ENCODE measurements at places on chromosomes 11 and 22.

DNA sequence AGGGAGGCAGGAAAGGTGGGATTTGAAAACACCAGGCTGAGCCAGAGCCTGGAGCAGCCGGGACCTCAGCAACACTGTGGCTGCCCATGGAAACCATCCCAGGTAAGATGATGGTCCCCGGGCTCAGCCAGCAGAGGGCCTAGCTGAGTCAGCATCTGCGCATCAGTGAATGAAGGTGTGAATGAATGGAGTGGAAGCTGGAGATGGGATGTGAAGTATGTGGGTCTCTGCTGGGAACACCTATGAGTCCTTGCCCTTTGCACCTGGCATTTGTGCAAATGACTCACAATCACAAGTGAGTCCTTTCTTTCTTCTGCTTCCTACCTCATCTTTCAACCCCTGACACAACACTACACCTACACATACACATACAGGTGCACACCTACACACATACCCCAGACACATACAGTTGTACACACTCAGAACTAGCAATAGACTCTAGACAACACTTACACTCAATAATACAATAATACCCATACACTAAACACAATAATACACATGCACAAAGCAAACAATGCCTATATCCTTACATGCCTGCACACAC, 62.8 kb upstream of the PRDM11 start:
- DNase-seq = no peak

- DNase-seq = no peak
Measured at GRCh38 chr22:43110444-43110926, at the start of gene BIK. TSS of gene BIK (plus strand) at chr22:43110750. CDS start at chr22:43124023, 13,273 bp downstream.

DNA sequence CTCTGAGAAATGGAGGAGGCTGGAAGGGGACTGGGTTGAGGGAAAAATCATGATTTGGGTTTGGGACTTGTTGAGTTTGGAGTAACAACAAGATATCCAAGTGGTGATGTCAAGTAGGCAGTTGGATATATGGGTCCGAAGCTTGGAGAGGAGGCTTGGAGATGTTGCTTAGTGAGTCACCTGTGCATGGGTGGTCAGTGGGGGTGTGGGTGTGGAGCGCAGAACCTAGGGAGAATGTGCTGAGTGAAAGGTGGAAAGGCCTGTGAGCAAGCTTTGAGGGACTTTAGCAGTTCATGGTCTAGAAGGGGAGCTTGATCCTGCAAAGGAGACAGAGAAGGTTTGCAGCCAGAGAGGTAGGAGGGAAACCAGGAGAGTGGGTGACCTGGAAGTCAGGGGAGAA, 38.2 kb downstream of the PRDM11 start:
- no peak for DNase-seq

DNA sequence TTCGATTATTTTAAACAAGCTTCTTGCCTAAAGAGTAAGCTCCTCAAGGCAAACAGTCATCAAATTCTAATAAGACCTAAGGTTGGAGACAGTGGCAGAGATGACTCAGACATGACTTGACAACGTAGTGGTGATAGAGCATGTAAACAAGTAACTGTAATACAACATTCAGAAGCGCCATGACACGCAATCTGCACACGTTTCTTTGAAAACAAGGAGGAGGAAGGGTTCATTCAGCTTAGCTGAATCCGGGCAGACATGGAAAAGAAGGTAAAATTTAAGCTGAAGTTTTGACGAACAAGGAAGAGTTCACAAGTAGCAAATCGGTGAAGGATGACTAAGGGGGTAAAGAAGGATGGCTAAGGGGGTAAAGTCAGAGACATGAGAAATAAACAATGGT, 152.4 kb upstream of the ZC3H12C start:
- DNase-seq = no peak

GRCh38 chr22:33476716-33477115, 418.5 kb upstream of the SYN3 start:
- no peak for DNase-seq

DNA sequence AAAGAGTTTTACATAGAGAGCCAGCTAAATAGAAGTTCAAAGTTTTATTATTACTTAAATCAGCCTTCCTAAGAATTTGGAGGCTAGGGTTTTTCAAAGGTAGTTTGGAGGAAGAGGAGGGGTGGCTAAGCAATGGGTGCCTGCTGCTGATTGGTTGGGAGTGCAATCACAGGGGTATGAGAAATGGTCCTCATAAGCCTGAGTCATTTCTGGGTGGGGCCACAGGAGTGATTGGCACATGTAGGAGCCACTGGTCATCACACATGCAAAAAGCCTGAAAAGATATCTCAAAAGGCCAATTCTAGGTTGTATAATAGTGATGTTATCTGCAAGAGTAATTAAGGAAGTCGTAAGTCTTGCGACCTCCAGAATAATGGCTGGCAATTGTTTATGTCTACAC, 12.9 kb downstream of the OR51L1 start:
- no peak for DNase-seq

GRCh38 chr22:30856741-30857502, 111.7 kb downstream of the MORC2 start:
- DNase-seq = no peak

GRCh38 chr22:29339381-29340235, 24.1 kb upstream of the RASL10A start:
- no peak for DNase-seq

GRCh38 chr11:118033443-118033842, 43.4 kb upstream of the TMPRSS4 start:
- DNase-seq = no peak

GRCh38 chr22:48313175-48313830, 1514.4 kb downstream of the BRD1 start:
- DNase-seq = no peak

DNA sequence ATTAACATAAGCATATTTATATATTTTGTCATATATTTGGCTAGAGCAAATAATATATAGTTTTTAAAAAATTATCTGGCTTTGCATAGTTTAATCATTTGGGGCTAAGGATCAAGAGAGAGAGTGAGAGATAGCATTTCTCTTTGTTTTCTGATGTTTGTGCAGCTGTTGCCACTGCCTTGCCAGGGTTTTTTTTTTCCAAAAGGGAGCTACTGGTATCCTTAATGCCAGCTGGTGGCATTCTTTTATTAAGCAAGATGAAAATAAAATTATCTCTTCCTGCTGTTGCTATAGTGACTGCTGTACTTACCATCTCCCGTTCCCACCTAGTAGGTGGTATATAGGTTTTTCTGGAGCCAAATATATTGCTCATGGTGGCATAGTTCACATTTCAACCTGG, 793.3 kb upstream of the ARHGAP42 start:
- no peak for DNase-seq

DNA sequence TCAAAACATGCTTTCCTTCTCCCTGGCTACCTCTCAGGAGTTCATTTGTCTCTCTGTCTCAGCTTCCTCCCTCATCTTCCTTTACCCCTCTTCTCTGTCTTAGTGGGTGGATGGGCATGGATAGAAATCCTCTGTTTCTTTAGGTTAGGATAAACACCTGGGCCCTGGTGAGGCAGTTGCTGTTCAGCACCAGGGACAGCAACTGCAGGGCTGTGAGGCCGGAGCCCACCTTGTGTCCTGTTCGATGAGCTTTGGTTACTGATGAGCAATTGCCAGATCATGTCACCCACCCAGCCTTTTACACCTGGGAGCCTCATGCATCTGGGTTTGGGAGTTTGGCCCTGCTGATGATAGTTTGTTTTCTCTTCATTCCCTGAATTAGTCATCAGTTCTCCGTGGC, 6.1 kb upstream of the CRYBB3 start:
- DNase-seq = no peak

DNA sequence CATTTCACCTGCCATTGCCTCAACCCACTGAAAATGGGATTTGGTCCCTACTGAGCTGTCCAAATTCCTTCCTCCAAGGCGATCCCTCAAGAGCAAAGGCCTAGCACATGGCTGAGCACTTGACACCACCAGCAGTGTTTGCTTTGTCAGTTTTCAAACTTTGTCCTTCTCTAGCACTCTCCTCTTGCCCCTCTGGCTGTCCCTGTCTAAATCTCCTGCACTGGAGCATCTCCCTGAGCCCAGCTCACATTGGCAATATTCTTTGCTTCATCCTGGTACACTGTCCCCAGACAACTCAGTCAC, 66.6 kb upstream of the FTH1 start:
- DNase-seq = no peak

All from CD8-positive, alpha-beta T cell (primary cell).